ENCODE measurements at places on chromosomes 16 and 17.

DNA sequence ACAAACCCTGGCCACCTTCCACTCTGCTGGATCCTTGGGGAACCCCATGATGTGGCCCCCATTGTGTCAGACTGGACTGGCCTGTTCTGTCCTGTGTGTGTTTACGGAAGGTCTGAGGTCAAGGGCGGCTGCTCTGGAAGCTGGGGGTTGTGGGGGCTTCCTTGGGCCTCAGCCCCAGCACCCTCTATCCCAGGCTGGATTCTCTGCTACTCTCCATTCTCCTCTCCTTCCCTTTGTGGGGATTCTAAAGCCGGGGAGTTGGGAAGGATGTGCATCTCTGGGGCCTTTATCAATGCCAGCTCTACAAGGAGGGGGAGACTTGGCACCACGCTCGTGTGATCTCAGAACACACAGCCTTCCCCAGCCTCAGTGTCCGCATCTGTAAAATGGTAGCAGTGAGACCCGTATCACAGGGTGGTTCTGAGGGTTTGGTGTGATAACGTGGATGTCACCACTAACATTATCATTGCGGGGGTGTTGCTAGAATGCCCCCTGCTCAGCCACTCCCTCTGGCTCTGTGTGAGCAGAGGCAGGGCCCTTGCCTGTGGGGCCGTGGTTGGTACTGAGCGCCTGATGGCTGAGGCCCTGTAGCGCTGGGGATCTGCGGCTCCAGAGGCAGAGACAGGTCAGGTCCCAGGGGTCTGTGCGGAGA, 18.1 kb downstream of the ADGRG1 start:
- no peak for DNase-seq

DNA sequence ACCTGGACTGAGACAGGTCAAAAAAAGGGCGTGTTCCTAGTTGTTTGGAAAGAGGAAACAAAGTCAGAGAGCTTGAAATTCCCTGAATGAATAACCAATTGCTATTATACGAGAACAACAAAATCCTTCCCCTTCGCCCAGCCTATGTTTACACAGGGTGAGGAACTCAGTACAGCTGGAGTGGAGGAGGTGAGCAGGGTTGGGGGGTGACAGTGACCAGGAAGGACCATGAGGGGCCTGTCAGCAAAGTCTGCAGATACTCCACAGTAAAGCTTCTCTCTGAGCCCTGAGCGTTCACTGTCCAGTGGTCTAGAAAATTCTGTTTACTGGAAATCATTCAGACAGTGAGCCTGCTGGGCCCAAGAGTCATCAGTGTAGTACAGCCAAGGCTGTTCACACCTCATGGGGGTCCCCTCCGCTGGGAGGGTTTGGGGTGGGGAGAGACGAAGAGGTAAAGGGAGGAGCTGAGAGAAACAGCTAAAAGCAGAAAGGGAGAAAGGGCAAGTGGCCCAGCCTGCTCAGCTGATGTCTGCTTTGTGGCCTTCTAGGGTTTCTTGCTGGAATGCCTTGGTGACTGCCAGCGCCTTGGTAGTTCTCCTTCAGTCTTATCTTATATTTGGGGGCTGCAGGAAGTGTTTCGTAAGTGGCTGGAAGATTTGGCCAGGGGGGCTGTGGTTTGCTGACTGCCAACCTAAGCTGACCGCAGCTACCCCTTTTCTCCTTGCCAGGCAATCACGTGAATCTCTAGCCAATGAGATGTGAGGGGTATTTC, 5.7 kb downstream of the DUSP3 start:
- no peak for DNase-seq

DNA sequence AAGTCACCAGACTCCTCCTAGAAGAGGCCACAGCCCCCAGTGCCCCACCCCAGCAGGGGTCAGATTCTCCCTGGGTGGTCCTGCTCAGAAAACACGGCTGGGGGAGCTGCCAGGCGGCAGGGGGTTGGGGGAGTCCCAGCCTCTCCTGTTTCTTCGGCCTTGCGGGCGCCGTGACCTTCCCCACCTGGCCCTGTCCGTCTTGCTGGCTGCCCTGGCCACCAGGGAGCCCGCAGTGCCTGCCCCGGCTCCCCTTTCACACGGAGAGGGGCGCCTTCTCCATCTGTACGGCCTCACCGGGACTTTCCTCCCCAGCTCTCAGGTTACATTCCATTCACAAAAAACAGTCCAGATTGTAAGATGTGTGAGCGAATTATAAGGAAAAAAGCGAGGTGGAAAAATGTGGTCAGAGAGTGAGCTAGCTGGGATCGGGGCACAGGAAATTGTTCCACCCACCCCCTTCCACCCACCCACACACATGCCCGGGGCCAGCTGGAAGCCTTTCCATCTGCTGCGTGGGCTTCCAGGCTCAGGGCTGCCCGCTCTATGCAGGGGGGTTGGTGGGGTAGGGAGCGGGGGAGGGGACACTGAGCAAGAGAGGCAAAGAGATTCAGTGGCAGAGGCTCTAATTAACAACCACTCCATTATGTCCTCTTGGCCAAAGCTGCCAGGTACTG, 14.6 kb upstream of the CIBAR2 start:
- no peak for DNase-seq

GRCh38 chr16:11957591-11958395, 7.2 kb upstream of the TNFRSF17 start:
- DNase-seq: no peak

DNA sequence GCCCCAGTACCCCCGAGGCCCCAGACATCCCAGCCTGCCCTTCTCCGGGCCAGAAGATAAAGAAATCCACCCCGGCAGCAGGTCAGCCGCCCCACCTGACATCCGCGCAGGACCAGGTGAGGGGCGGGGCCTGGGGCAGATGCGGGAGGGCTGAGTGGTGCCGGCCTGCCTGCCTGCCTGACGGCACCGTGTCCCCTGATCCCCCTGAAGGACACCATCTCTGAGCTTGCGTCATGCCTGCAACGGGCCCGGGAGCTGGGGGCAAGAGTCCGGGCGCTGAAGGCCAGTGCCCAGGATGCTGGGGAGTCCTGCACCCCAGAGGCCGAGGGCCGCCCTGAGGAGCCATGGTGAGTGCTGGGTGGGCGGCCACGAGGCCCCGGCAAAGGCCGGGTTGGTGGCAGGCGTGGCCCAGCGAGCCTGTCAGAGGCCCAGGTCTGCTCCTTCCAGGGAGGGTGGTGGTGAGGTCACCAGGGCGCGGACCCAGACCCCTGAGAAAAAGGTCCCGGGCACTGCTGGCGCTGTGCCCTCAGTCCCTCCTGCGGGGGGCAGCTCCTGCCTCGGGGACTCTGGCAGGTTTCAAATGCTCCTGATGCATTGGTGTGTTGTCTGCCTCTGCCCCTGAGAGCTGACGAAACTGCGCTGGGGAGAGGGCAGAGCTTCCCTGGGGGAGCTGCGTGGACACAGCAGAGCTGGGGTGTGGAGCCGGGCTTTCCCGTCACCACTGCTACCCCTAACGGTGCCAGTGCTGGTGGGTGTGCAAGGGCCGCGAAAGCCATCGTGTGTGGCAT, 1.2 kb downstream of the CDT1 start:
- DNase-seq: no peak

DNA sequence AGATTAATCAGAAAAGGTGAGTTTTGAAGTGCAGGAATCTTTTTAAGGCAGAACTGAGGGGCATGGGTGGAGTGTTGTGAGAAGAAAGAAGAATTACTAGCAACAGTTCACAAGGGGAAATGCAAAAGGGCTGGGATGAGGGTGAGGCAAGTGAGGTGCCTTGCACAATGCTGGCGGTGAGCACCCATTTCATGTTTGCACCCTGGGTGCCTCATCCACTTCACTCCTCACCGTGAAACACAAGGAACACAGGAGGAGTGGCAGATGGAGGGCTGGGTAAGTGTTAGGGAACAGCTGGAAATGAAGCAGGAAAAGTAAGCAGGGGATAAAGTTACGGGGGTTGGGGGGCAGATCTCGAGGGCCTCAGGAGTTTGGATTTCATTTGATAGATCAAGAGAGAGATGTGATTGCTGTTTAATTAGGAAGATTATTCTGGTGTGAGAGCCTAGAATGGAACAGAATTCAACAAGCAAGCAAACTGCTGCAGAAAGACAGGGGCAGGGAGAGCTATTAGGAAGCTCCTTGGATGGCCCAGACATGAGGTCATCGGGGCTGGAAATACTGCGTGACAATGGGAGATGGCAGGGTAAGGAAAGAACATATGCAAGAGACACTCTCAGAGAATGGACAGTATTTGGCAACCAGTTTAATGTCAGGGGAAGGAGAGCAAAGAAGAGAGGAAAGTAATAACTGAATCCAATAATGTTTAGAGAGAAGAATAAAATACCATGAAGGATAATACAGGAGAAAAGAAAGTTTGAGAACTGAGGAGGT, 8.3 kb upstream of the HEATR6 start:
- no peak for DNase-seq

- no peak for DNase-seq
These were observed 8.4 kb upstream of the CYLD start for GRCh38 chr16:50733468-50733867.

- DNase-seq: no peak
These were observed 38.4 kb downstream of the TNFRSF13B start for GRCh38 chr17:16933317-16934132.

DNA sequence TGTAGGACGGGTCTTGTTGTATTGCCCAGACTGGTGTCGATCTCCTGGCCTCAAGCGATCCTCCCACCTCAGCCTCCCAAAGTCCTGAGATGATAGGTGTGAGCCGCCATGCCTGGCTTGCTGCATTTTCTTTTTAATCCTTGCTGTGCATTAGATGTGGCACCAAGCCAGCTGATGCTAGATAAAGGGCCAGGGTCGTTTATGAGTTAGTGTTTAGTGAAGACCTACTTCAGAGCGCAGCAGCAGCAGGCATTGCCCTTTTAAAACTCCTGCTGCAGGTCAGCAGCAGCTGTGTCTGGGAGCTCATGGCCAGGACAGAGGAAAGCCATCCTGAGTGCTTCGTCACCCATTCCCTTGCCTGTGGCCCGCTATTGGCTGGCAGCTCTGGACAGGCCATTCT, 237.3 kb downstream of the CCDC182 start:
- no peak for DNase-seq

GRCh38 chr17:80028030-80028429, 7.6 kb downstream of the TBC1D16 start:
- no peak for DNase-seq

DNA sequence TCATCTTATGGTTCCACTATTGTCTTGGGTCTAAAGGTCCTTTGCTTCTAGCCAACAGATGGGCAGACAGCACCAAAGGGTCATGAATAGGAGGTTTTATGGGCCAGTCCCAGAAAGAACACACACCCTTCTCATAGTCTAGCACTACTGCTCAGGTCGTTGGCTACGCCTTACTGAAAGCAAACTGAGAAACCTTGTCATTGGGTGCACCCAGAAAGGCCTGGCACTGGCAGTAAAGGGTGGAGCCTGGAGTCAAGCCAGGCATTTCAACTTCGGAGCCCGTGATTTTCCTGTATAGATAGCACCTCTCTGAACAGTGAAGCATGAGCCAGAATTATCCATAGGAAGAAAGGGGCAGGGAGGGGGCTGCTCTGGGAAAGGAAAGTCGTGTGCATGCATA, 74.9 kb downstream of the VAT1L start:
- DNase-seq: no peak

- DNase-seq: no peak
These were observed 417.0 kb downstream of the HS3ST3B1 start for GRCh38 chr17:14717859-14718258.

GRCh38 chr16:73172241-73172972, 124.5 kb upstream of the ZFHX3 start:
- DNase-seq: no peak

GRCh38 chr16:9139965-9140364, 48.5 kb downstream of the HAPSTR1 start:
- DNase-seq: no peak

DNA sequence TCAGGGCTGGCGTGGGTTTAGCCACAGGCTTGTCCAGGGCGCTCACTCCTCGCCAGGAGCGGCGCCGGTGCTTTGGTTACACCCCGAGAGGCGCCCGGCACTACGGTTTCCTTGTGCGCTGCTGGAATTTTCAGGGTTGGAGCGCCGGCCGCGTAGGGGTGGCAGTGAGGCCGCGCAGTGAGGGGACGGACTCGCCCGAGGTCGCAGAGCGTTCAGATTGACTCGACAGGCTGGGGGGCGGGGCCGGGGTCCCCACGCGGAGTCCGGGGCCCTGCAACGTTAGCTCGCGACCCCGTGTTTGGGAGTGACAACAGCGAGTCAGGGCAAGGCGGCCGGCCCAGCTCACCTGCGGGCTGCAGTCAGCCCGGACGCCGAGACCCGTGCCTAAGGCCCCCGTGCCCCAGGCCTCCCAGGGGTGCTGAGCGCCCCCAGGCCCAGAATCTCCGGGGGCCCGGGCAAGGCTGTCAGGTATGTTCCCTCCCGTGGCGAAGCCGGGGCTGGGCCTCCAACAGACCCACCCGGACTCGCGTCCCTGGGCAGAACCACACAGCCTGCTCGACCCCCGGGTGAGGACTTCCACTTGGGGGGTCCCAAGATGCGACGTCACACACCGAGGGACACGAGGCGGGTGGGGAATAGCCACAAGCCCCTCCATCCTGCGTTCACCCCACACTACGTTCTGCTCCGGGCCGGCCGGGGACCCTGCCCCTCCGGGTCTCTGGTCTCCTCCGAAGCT, 1.3 kb upstream of the ACTG1 start:
- DNase-seq: peak; percentile 81

DNA sequence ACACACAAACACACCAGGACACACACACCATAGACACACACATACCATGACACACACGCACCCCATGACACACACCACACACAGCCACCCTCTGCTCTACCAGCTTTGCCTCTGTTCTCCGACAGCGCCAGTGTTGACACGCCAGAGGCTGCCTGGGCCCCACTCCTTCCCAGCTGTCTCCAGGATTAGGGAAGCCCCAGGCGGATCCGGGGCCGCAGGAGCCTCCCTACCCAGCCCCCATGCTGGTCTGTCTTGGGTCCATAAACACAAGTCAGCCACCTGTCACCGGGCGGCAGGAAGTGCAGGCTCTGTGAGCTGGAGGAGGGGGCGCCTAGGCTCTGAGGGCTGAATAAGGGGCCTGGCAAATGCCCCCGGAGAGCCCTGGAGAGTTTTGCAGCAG, 10.5 kb downstream of the TBC1D16 start:
- no peak for DNase-seq

DNA sequence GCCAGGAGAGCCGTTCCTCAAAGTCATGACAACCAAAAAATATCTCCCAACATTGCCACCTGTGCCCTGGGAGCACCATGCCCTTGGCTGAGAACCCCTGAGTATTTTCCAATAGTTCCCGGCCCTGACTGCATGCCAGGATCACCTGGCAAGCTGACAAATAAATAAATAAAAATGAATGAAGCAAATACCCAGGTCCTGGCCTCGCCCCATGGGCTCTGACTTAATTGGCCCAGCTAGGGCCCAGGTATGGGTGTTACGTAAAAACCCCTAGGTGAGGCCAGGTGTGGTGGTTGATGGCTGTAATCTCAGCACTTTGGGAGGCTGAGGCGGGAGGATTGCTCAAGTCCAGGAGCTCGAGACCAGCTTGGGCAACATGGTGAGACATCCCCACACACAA, 2.7 kb upstream of the C16orf74 start:
- DNase-seq: no peak

- DNase-seq: no peak
These were observed 209.6 kb upstream of the NLRP1 start for GRCh38 chr17:5793899-5794298.

- no peak for DNase-seq
These were observed 39.2 kb upstream of the GSE1 start for GRCh38 chr16:85573696-85574641.

- no peak for DNase-seq
These were observed 214.9 kb downstream of the CEP112 start for GRCh38 chr17:65977041-65977440.

GRCh38 chr17:27489045-27489715, 32.9 kb downstream of the KSR1 start:
- DNase-seq: no peak
